NCI-H2029 (cell line): ENCODE measurements at places on chromosomes 13 and 19.

DNA sequence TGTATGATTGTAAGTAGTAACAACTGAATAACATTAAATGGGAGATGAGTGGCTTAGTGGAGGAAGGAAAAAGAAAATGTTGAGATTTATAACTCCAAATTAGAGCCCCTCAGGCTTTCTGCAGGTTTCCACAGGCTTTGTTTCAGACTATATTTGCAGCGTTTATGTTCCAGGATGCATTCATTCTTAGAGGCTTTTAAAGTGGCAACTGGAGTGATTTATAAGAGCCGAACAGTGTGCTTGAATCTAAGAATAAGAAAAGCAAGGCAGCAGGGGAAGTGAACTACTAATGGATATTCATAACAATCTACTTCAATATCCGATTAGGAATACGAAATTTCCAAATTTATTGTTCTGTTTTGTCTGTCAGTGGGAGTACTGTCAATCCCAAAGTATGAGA is 91.0 kb downstream of the UFM1 start:
- no peak for DNase-seq

DNA sequence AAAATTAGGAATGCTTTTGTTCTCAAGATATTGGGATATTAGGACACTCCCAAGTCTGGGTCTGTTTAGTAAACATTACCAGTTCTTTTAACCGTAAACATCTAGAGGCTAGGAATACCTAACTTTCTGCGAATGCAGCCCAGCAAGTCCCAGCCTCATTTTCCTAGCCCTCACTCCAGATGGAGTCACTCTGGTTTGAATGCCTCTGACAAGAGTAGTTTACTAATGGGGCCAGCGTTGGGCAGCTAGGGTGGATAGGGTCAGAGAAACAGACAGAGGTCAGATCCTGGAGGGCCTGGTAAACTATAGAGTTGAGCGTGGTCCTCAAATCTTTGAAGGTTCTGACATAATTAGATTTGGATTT is 53.6 kb downstream of the WDFY2 start:
- DNase-seq = no peak

GRCh38 chr13:70842062-70842644 is 733.9 kb upstream of the KLHL1 start:
- DNase-seq = no peak

DNA sequence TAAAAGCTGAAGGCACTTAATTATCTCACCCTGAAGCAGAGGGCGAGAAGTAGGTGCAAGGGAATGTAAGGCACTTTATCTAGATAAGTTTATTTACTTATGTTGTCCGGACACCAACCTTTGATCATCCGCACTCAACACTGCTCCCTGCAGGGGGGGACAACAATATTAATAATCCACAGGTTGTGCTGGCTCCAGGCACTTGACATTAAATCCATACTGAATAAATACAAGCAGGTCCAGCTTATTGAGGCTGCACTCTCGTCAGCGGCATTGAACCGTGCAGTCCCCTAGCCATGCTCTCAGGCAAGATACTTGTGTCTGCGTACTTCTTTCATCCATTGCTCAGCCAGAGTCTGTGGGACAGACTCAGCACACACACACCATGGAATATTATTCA is 374.5 kb upstream of the NBEA start:
- no peak for DNase-seq

DNA sequence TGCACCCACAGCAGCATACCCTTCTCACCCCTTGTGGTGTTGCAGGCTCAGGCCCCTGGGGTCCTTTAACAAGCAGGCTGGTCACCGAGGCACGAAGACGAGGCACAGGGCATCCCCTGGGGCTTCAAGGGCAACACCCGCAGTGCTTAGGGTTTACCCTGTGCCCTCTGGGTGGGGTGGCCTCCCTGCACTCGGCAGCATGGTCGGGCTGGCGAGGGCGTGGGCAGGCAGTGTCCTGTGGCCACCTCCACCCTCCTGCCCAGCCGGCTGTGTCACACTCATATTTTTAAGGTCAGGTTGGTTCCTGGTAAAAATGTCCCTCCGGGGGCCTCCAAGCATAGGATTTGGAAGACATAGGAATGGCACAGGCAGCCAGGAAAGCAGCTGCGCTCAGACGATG is 11.4 kb upstream of the ZNF135 start:
- DNase-seq = no peak

- no peak for DNase-seq
Observed at GRCh38 chr13:31797154-31797775, 57.9 kb downstream of the RXFP2 start.

GRCh38 chr13:52673465-52673864 is 20.8 kb downstream of the SUGT1 start:
- no peak for DNase-seq
